ENCODE measurements at places on chromosomes 5 and 9.

DNA sequence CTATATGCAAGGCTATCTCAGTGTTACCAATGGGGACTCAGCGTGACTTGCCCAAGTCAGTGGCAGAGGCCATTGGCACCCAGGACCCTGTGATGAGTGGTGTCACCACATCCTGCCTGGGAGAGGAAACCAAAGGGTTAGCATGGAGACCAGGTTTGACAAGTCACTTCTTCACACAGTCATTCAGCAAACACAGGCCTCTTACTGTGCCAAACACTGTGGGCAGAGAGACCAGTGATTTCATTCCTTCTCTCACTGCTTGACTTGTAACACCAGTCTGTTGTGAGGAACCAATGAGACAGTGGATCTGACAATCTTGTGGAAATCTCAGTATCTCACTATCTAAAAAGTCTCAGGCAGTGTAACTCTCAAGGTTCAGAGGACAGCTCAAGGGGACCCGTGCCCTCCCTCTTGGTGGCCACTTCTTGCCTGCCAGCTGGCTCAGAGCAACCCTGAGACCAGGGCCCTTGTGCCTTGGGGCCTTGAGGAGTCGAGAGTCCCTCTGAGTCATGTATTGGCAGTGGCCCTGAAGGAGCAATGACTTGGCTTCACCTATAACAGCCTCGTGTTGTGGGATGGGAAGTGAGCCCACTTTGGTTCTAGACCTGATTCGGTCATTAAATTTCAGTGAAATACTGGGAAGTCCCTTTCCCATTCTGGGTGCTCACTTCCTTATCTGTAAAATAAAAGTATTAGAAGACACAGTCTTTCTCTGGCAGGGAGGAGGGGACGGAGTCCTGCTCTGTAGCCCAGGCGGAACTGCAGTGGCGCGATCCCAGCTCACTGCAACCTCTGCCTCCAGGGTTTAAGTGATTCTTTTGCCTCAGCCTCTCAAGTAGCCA, 1.6 kb downstream of the FABP6 start:
- no peak for DNase-seq

GRCh38 chr5:32099486-32100035, 74.6 kb downstream of the GOLPH3 start:
- no peak for DNase-seq

- no peak for DNase-seq
Measured at GRCh38 chr5:151665613-151666012, 21.1 kb downstream of the SPARC start.

- DNase-seq, result no peak
Measured at GRCh38 chr9:20925256-20926045, 106.0 kb downstream of the HACD4 start.

- DNase-seq, result no peak
Measured at GRCh38 chr5:516338-516925, 7.8 kb downstream of the SLC9A3 start.

DNA sequence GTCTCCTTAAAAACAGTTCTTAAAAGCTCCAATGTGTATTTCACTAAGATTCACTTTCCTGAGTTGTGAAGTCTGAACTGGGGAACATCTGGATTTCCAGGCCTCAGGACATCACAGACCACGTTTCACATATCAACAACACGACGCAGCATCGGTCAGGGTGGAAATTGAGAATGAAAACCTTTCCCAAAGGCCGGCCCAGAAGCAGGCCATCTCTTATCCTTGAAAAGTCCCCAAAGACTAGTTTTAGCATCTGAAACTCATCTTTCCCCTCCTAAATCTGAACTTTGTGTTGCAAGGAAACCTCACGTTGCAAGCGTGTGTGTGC, 96.4 kb upstream of the COL5A1 start:
- DNase-seq, result no peak

- DNase-seq, result no peak
Measured at GRCh38 chr5:154302161-154302560, 111.6 kb downstream of the GALNT10 start.

- DNase-seq, result no peak
Measured at GRCh38 chr9:21836437-21837161, 34.2 kb downstream of the MTAP start.

DNA sequence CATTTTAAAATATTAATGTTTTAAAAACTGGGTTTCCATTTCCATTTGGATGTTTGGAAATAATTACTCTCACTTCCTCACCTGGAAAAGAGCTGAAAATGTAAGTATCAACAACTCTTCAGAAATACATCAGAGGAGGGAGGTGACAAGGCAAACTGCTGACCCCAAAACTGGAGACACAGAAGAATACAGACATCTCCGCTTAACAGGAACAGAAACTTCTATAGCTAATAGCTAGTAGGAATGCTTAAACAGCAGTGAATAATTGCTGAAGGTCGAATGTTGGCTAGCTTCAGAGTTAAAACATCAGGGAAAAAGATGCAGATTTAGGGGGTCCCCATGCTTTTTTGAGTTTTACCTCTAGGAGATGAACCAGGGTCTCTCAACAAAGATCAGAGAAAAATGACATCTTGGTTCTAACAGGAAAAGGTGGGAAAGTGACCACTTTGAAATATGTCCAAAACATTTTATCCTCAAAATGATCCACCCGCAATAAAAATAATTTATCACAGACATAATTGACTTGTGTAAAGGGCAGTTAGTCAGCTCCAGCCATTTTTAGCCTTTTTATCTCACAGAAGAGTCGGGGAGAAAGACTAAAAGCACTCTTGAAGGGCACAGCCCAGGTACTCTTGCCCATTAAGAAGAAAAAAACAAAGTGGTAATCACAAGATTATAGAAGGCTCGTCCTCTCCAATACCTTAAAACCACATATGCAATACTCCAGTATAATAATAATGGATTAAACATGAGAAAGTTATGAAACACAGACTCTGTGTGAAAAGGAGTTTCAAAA, 1474.9 kb downstream of the EFNA5 start:
- no peak for DNase-seq

DNA sequence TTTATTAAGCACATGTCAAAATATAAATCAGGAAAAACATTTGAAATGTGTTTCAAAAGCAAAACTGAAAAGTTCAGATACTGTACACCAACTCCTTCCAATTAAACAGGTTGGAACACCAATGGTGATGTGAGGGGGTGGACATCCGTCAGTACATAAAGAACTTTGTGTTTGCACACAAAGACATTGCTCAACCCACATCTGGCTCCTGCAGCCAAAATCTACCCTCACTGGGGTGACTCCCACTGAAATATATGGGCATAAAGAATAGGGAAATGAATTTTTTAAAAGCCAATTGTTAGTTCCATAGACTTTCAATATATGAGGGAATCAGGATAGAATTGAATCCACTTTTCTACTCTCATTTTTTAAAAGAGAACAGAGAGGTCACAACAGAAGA, 63.9 kb downstream of the MEGF9 start:
- DNase-seq, result no peak
